Omental fat pad (tissue), 4 donors: ENCODE measurements at places on chromosomes 5 and 9. TPM values are rescaled to one million over a fixed set of nuclear protein-coding genes. Genes with fewer than 3 reads are reported as not detected.

GRCh38 chr9:88460587-88461332 lies 72.5 kb downstream of the SPIN1 start:
- no peak for DNase-seq

- no peak for DNase-seq
Observed at GRCh38 chr5:61162832-61163567, 732 bp upstream of the SMIM15 start.

Gene SPINK7
- total RNA-seq: not detected

Gene PCDHB4
- 6.9 TPM for total RNA-seq

Gene PCDHB9
- total RNA-seq: 4.7 TPM

Gene COL5A1
- 13.3 TPM for total RNA-seq
